ENCODE measurements at places on chromosomes 16 and 17.

DNA sequence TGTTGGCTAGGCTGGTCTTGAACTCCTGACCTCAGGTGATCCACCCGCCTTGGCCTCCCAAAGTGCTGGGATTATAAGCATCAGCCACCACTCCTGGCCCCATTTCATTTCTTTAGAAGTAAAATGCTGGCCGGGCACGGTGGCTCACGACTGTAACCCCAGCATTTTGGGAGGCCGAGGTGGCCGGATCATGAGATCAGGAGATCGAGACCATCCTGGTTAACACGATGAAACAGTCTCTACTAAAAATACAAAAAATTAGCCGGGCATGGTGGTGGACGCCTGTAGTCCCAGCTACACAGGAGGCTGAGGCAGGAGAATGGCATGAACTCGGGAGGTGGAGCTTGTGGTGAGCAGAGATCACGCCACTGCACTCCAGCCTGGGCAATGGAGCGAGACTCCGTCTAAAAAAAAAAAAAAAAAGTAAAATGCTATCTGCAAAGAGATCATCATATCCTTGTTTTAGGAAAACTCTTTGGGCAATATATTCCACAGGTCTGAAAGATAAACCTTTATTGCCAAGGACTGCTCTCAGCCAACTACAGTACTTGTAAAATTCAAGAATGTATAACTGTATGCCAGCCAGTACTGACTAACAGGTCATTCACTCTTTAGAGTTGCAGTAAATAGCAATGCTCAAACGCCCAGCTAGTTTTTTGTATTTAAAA lies 3.8 kb downstream of the GJC1 start:
- DNase-seq: no peak

DNA sequence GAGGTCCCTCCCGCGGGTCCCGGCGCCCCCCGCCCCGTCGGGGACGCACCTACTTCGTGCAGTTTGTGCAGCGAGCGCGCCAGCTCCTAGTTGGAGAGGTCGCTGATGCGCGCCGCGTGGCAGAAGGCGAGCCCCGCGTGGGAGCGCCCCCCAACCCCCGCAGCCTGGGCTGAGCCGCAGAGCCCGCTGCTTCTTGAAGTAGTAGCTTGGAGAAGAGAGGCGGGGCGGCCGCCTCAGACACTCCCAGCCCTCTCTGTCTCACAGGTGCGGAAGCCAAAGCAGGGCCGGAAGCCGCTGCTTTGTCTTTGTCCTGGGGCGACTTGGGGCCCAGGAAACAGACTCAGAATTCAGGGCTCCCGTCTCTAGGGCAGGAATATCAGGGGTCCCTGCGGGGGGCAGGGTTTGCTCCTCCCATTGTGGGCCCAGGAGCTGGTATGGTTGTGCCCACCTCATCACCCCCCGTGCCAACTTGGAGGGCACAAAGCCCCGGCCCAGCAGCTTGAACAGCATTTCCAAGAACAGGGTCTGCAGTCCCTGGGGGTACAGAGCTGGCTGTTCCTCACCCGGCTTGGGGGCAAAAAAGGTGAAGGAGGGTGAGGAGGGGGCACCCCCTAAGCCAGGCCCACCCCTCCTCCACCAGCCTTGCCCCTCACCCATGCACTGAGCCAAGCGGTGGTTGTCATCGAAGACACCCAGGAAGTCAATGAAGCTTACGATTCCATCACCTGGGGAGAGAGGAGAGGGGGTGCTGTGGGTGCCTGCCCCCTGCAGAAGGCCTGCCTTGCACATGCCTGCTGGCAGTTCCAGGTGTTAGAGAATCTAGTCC lies 13.5 kb downstream of the SPATA32 start:
- DNase-seq: no peak

DNA sequence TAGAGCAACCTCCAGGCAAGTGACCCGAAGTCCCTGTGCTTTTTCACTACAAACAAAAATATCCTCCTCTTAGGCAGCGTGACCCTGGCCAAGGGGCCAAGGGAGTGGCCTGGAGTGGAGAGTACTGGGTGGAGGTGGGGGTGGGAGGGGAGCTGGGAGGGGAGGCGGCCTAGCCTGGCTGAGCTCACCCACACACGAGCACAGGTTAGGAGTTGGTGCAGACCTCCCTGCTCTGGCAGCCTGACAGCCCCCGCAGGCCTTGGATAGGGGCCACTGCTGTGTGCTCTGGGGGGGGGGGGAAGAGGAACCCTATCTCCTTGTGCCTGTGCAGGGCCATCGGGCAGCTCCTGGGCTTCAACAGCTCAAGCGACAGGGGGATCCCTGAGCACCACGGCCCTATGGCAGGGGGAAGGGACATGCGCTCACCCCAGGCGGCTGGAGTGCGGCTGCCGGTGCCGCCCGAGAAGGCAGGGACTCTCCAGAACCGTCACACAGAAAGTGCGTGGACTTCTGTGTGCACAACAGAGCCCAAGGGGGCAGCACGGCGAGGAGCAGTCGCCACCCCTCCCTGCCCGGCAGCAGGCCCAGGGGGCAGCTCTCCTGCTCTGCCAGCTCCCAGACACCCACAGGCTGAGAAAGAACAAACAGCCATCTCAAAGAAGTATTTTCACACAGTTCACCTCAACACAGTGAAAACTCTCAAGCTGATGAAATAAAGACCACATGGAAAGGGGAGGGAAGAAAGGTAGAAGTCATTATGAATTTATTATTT lies 13.3 kb downstream of the SLC16A3 start:
- no peak for DNase-seq

- DNase-seq: no peak
Observed at GRCh38 chr17:248337-249235, 67.1 kb upstream of the DOC2B start.

DNA sequence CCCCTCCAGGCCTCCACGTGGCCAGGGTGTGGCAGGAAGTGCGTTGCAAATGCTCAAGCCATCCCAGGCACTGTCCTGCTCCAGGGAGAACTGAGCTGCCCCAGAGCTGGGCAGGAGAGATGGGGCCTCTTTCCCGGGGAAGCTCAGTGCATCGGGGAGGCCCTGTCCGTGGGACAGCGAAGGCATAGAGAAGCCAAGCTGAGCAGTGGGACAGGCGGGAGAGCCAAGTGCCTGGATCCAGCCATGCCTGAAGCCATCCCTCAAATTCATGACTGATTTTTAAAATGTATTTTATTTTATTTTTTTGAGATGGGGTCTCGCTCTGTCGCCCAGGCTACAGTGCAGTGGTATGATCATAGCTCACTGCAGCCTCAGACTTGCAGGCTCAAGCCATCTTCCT lies 25.4 kb upstream of the SSTR5 start:
- DNase-seq: no peak

- DNase-seq: peak; percentile 97
Observed at GRCh38 chr17:28983286-28984230, 22.3 kb downstream of the SEZ6 start.

GRCh38 chr16:12468552-12468951 lies 335.1 kb downstream of the CPPED1 start:
- DNase-seq: no peak
